ENCODE measurements at places on chromosomes 7 and 10. TPM values are rescaled to one million over a fixed set of nuclear protein-coding genes. Genes with fewer than 3 reads are reported as not detected.

DNA sequence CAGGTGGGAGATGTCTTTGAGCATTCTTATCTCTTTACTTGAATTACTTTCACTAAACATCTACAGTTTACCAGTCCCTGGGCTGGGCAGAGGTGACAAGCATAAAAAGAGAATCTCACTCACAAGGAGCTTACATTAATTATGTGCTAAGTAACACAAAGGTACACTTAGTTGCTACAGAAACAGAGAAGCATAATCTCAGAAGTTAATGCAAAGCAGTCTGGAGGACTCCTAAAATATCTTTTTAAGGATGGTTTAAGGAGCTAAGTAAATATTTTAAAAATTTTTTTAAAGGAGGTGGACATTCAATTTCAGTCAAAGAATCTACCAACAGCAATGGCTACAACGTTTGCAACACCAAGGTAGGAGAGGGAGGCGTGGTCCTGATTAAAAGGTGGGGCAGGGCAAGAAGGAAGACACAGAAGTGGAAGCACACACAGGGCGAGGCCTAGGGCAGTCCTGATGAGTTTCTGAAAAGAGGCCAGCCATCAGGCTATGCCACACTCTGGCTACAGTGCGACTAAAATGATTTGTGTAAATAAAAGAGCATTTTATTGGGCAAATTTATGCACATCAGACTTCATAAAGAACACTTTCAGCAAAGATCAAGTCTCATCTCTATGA is 5.3 kb downstream of the LARP4B start:
- no peaks in the 10 kb centered on the region for H3K36me3 ChIP-seq
- H3K27ac ChIP-seq = no peak overlapping the region
- no peaks in the 10 kb centered on the region for H3K27me3 ChIP-seq
- H3K4me1 ChIP-seq = peaks cover 14% of the 10 kb centered on the region
- no peak for DNase-seq

DNA sequence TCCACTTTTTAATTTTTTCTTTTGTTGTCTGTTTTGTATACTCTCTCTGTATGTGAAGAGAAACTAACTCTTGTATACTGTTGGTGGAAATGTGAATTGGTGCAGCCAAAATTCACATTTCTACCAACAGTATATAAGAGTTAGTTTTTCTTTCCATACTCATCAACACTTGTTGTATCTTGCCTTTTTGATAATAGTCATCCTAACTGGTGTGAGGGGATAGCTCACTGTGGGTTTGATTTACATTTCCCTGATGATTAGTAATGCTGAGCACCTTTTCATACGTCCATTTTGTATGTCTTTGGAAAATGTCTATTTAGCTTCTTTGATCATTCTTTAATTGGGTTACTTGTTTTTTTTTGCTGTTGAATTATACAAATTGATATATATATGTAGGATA is 375.5 kb upstream of the IGFBP3 start:
- H3K36me3 ChIP-seq = no peaks in the 10 kb centered on the region
- H3K4me3 ChIP-seq = no peak overlapping the region
- no peak overlapping the region for H3K27ac ChIP-seq

DNA sequence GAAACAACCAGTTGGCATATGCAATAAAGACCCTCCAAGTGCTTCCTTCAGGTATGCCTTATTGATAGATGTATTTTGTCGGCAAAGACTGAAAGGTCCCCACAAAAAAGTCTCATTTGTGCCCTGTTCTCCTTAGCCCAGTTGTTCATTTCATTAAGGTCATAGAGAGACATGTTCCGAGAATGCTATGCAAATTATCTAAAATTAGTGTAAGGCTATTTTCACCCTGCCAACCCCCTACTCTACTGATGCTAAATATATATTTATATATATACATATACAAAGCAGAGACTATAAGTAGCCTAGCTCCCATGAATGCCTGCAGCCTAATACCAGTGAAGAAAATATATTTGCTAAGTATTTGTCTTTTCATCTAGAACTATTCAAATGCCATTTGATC is 96.7 kb upstream of the ADO start:
- no peaks in the 10 kb centered on the region for H3K36me3 ChIP-seq
- H3K4me1 ChIP-seq = no peaks in the 10 kb centered on the region
- H3K27me3 ChIP-seq = no peaks in the 10 kb centered on the region
- H3K4me3 ChIP-seq = no peak overlapping the region
- no peak overlapping the region for H3K27ac ChIP-seq

DNA sequence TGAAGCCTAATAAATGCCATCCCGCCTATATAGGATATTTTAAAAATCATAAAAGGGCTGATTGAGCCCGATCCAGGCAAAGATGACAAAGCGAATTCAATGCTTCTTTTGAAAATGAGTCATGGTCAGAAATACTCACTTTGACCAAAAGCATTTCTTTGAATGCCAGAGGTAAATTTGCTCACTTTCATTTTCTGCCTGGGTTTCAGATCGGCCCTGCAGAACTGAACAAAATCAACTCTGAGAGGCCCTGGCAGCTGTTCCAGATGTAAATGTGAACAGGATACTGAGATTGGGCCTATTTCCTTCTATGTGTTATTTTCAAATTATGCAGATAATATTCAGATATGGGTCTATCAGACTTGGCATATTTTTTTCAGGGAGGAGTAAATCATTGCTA is 114.8 kb upstream of the ARID5B start:
- H3K27ac ChIP-seq = peak overlapping the region; percentile 53
- peak; percentile 93 for DNase-seq
- no peaks in the 10 kb centered on the region for H3K36me3 ChIP-seq
- H3K4me3 ChIP-seq = peak overlapping the region; percentile 55

- no peak overlapping the region for H3K4me3 ChIP-seq
- no peaks in the 10 kb centered on the region for H3K4me1 ChIP-seq
- H3K36me3 ChIP-seq = no peaks in the 10 kb centered on the region
- H3K27me3 ChIP-seq = peaks cover 15% of the 10 kb centered on the region
- H3K27ac ChIP-seq = no peak overlapping the region
Measured at GRCh38 chr7:131692131-131692960, 135.9 kb upstream of the PODXL start.

DNA sequence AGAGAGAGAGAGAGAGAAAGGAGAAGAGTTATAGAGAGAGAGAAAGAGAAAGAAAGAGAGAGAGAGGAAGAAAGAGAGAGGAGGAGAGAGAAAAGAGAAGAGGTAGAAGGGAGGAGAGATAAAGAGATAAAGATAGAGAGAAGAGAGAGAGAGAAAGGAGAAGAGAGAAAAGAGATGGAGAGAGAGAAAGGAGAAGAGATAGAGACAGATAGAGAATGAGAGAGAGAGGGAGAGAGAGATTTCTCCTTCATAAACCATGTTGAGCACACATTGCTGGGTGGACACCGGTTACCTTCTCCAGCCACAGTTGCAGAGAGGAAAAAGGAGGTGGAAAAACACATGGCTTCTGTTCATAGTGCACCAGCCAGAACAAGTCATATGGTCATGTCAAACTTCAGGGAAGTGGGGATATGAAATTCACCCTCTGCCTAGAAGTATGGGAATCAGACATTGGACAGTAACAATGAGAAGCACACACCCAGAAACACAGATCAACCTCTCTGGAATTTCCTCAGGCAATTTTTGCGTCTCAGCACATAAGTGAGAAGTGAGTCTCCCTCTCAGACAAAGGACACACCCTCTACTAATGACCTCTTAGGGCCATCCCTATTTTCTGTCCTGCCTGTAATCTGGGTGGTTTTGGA is 172.5 kb upstream of the SVIL start:
- peaks cover 67% of the 10 kb centered on the region for H3K4me1 ChIP-seq
- H3K27ac ChIP-seq = peak overlapping the region; percentile 100
- no peaks in the 10 kb centered on the region for H3K27me3 ChIP-seq
- no peak overlapping the region for H3K4me3 ChIP-seq

DNA sequence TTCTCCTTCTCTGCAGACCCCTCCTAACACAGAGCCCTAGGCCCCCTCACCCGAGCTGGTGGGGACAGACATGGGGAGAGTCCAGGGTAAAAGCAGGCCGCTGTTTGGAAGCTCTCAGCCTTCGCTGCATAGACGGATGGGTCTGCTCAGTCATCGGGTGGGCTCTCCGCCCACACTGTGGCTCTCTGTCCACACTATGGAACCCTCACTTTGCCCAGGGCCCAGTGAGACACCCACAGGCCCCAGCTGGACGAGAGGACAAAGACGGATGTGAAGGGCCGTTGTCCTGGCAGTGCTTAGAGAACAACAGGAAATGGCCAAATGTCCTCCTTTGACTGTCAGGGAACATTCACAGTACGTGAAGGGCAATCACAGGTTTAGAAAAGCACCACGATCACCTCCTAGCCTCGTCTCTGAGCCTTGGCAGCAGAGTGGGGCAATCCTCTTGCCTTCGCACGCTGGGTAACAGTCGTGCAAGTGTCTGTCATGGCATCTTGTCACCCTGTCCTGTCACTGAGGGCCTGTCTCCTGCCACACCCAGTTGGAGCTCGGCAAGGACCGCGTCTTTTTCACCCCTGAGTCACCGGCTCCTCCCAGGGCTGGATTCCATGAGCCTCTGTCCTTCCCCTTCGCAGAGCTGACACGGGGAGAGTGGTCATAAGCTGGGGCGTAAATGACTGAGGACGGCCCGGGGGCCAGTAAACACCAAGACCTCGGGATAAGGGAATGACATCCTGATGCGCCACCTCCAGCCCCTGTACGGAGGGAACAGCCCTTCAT is 80.6 kb downstream of the PRKAG2 start:
- peak overlapping the region; percentile 4 for H3K4me3 ChIP-seq
- H3K27ac ChIP-seq = peak overlapping the region; percentile 86
- H3K27me3 ChIP-seq = no peaks in the 10 kb centered on the region
- H3K4me1 ChIP-seq = peaks cover 42% of the 10 kb centered on the region
- peak; percentile 90 for DNase-seq

DNA sequence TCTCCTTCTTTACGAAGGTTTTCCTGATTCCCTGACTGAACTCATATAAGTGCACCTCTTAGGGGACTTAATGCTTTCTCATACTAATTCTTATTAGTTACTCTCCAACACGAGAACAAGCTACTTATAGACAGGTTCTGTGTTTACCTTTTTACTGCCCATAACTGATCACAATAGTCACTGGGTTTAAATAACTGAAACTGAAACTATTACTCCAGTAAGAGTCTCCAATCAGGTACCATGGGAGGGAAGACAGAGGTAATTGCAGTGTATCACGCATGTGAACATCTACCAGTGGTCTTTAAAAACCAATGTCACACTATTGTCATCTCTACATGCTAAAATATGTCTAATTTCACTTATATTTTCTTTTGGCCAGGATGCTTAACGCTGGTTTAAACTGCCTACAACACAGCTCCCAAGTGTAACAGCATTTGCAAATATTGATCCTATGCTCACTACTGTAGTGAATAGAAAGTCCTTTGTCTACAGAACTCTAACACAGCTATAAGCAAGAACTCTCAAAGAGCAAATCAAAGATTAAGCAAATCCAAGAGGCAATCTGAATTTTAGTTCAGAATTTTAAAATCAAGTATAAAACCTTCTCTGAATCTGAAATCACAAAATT is 3.6 kb downstream of the GDI2 start:
- H3K27me3 ChIP-seq = no peaks in the 10 kb centered on the region
- peaks cover 26% of the 10 kb centered on the region for H3K4me1 ChIP-seq
- H3K4me3 ChIP-seq = peak overlapping the region; percentile 96
- no peak for DNase-seq

- H3K27me3 ChIP-seq = no peaks in the 10 kb centered on the region
- peak; percentile 53 for DNase-seq
- no peak overlapping the region for H3K27ac ChIP-seq
- no peaks in the 10 kb centered on the region for H3K36me3 ChIP-seq
- H3K4me1 ChIP-seq = no peaks in the 10 kb centered on the region
Measured at GRCh38 chr10:132387764-132388210, 9.2 kb upstream of the PWWP2B start.

GRCh38 chr10:22685926-22686325 is 28.5 kb downstream of the PIP4K2A start:
- peaks cover 44% of the 10 kb centered on the region for H3K4me1 ChIP-seq
- H3K36me3 ChIP-seq = no peaks in the 10 kb centered on the region
- H3K27me3 ChIP-seq = no peaks in the 10 kb centered on the region
- no peak overlapping the region for H3K27ac ChIP-seq
- no peak overlapping the region for H3K4me3 ChIP-seq

DNA sequence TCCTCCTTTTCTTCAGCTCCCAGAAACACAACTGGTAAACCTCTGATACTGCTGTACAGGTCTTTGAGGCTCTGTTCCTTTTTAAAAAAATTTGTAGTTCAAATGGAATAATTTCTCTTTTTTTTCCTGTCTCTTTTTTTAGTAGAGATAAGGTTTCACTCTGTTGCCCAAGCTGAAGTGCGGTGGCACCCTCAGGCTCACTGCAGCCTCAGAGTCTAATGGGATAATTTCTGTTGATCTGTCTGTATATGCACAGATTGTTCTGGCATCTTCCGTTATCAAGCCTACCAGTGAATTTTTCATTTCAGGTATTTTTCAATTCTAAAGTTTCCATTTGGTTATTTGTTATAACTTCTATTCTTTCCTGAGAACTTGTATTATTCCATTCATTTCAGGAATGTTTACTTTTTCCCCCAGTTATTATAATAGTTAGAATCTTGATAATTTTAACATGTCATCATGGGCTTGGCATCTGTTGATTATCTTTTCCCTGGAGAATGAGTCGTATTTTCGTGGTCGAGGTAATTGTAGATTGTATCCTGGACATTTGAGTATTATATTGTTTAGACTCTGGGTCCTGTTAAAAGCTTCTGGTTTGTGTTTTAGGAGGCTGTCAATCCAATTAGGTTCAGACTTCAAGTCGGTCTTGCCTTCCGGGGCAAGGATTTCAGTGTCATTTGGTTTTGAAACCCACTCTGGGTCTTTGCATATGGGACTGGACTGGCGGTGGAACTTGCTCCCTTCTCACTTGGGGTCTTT is 24.5 kb downstream of the CRCP start:
- H3K4me3 ChIP-seq = no peak overlapping the region
- peaks cover 14% of the 10 kb centered on the region for H3K4me1 ChIP-seq
- no peak overlapping the region for H3K27ac ChIP-seq
- peak; percentile 36 for DNase-seq

GRCh38 chr7:133602291-133602690 is 349.4 kb downstream of the EXOC4 start:
- H3K36me3 ChIP-seq = no peaks in the 10 kb centered on the region
- no peak overlapping the region for H3K27ac ChIP-seq
- H3K27me3 ChIP-seq = no peaks in the 10 kb centered on the region
- peak; percentile 15 for DNase-seq
- H3K4me1 ChIP-seq = no peaks in the 10 kb centered on the region

DRGX gene
- 0.33 TPM for total RNA-seq

GRCh38 chr7:23393636-23394035 is 76.7 kb downstream of the IGF2BP3 start:
- no peak overlapping the region for H3K4me3 ChIP-seq
- H3K27me3 ChIP-seq = no peaks in the 10 kb centered on the region
- H3K4me1 ChIP-seq = no peaks in the 10 kb centered on the region
- no peaks in the 10 kb centered on the region for H3K36me3 ChIP-seq

- no peak for DNase-seq
- no peak overlapping the region for H3K27ac ChIP-seq
- H3K4me3 ChIP-seq = no peak overlapping the region
- H3K27me3 ChIP-seq = no peaks in the 10 kb centered on the region
- no peaks in the 10 kb centered on the region for H3K4me1 ChIP-seq
Measured at GRCh38 chr10:97071496-97071895, 114.3 kb downstream of the SLIT1 start.

FAM13C gene
- total RNA-seq = 0.63 TPM

HNRNPF gene
- 417 TPM for total RNA-seq

- no peaks in the 10 kb centered on the region for H3K4me1 ChIP-seq
- H3K4me3 ChIP-seq = no peak overlapping the region
- no peaks in the 10 kb centered on the region for H3K36me3 ChIP-seq
- DNase-seq = peak; percentile 71
Measured at GRCh38 chr7:24290004-24290641, 6.1 kb downstream of the NPY start.

SPDYE9 gene
- not detected for total RNA-seq

- H3K4me3 ChIP-seq = no peak overlapping the region
- H3K36me3 ChIP-seq = no peaks in the 10 kb centered on the region
- H3K27ac ChIP-seq = no peak overlapping the region
- H3K27me3 ChIP-seq = no peaks in the 10 kb centered on the region
- no peaks in the 10 kb centered on the region for H3K4me1 ChIP-seq
Measured at GRCh38 chr10:95506056-95506737, 55.0 kb downstream of the SORBS1 start.

Data from PC-3 (cell line).